ENCODE measurements at places on chromosomes 12 and 14.

DNA sequence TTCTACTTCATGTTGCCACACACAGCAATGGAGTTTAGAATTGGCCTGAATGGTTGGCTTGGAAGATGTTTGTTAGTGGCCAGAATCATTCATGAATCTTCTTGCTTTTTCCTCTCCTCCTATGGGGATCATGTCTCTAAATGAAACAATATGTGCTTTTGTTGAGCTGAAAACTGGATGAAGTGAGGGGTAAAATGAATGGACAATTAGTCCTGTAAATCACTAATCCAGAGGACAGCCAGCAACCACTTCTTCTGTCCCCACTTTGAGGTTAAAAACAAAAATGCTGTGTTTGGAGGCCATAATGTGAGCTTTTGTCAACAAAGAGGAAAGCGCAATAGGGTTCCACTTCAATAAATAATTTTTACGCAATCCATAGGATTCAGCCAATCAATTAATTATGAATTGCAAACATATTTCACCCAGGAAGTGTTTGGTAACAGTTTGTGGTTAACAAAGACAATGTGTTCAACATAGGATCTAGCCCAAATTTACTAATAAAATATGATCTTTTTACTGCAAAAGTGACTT, 30.3 kb upstream of the AMIGO2 start:
- DNase-seq = peak; percentile 28

DNA sequence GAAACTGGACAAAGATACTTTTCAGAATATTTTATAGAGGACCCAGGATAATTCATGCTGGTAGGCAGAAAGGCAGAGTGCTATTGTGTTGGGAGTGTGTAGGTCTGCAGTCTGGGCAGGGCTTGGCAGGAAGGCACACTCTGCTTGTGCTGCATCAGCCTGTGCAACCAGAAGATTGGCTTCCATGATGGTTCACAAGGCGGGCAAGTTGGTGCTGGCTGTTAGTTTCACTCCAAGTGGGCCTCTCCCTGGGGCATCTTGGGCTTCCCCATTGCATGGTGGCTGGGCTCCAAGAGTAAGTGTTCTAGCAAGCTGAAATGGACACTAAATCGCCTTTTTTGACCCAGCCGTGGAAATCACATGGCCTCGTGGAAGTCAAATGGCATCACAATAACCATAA, 1.8 kb upstream of the UBE2N start:
- DNase-seq = no peak

DNA sequence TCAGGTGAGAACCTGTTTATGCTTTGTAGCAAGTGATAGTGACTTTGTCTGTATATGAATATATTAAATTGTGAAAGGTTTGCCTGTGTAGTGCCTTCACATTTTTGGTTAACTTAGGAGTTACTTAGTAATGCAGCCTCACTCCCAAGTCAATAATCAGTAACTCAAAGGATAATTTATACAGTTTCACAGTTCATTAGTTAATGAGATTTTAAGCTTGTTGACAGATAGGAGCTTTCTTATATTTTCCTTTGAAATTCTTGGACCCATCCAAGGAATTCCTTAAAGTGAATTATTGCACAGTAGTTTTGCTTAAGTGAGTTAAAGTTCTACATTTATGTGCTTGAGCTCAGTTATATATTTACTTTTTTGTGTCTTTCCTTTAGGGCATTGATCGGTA, 50.7 kb downstream of the UTP20 start:
- DNase-seq = no peak

DNA sequence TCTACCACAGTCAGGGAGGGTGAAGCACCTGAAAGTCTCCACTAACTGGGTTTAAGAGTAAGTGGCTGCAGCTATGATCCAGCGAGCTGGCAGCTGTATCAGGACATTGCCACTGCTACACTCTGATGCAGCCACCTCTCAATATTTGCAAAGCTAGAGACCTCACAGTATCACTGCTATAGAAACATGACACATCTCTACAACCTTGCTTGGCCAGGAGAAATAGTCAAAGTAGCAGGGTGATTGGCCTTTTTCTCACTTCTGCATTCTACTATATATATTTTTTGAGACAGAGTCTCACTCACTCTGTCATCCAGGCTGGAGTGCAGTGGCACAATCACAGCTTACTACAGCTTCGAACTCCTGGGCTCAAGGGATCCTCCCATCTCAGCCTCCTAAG, 9.3 kb upstream of the FMNL3 start:
- no peak for DNase-seq

GRCh38 chr12:23891115-23891514, 58.4 kb downstream of the SOX5 start:
- no peak for DNase-seq

- no peak for DNase-seq
Measured at GRCh38 chr12:111706145-111706544, 20.3 kb downstream of the ACAD10 start.

DNA sequence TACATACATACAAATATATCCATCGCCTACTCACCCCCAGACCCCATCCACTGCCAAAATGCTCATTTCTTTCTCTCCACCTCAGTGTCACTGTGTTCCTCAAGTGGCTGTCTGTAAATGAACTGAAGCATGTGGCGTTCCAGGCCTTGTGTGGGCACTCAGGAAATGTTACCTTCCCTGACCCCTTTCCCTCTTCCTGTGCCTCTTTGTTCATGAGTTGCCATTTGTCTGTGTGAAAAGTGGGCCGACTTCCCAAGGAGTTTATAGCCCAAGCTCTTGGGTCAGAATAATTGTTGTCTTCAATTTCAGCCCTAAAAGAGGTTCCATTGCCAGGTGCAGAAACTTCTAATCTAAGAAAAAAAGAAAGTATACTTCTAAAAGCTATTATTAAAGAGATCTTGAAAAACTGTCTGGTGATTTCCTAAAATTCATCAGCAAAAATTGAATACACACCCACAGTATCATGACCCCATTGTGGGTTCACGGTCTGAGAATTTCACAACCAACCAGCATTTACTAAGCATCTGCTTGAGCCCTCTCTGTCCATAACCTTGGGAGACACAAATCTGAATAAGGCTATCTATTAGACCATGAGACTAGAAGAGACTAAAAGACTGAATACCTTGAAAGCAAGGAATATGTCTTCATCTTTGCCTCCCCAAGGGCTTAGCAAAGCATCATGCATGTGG, 201.4 kb upstream of the EEA1 start:
- no peak for DNase-seq

GRCh38 chr12:54608156-54608555, 19.7 kb upstream of the PPP1R1A start:
- DNase-seq = no peak

GRCh38 chr12:59597385-59597781, 1.6 kb downstream of the SLC16A7 start:
- peak; percentile 96 for DNase-seq

- no peak for DNase-seq
Measured at GRCh38 chr14:100701314-100701713, 25.4 kb upstream of the DLK1 start.

DNA sequence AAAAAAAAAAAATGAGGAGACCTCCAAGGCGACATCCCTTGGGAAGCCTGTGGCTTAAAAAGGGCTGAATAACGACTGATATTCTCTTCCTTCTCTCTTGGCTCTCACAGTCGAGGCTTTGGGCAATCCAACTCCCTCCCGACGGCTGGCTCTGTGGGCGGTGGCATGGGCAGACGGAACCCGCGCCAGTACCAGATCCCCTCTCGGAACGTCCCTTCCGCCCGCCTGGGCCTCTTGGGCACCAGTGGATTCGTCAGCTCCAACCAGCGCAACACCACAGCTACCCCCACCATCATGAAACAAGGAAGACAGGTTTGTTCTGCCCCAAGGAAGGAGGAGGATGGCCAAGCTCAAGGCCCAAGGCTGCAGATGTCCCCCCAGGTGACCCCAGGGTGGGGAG, 127.8 kb downstream of the GCH1 start:
- no peak for DNase-seq

DNA sequence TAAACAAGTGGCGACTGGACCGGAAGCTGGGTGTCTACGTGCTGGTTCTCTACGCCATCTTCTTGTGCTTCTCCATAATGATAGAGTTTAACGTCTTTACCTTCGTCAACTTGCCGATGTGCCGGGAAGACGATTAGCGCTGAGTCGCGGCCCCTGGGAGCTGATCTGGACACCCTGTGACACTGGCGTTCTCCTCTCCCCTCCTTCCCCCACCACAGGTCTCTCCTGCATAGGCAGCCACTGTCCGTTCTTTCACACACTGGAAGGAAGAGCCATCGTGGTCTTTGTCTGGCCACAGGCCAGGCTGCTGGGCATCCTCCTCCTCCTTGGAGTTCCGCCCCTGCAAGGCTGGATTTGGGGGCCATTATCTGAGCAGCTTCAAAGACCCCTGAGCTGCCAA, 20.1 kb upstream of the RIN3 start:
- no peak for DNase-seq

- no peak for DNase-seq
Measured at GRCh38 chr14:96112032-96112431, 72.9 kb downstream of the C14orf132 start.

- DNase-seq = no peak
Measured at GRCh38 chr12:111803851-111804250, 37.1 kb downstream of the ALDH2 start.

DNA sequence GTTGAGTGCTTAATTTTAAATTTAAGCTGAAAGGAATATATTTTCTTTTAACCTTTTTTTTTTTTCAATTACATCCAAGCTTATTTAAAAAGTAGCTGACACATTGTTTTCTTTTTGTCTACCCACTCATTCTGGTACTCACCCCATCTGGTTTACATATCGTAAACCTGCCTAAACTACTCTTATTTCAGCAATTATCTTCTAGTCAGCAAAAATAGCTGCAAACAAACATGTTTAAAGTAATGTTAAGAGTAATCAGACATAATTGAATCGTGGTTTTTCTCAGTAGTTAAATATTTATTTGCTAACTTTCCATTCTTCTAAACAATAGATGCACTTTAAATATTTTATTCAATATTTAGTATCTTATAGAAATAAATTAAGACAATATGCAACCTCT, 492.7 kb upstream of the MGAT4C start:
- DNase-seq = no peak

Data from fibroblast of skin of abdomen (primary cell).